ENCODE measurements at places on chromosomes 4 and X. TPM values are rescaled to one million over a fixed set of nuclear protein-coding genes. Genes with fewer than 3 reads are reported as not detected.

DNA sequence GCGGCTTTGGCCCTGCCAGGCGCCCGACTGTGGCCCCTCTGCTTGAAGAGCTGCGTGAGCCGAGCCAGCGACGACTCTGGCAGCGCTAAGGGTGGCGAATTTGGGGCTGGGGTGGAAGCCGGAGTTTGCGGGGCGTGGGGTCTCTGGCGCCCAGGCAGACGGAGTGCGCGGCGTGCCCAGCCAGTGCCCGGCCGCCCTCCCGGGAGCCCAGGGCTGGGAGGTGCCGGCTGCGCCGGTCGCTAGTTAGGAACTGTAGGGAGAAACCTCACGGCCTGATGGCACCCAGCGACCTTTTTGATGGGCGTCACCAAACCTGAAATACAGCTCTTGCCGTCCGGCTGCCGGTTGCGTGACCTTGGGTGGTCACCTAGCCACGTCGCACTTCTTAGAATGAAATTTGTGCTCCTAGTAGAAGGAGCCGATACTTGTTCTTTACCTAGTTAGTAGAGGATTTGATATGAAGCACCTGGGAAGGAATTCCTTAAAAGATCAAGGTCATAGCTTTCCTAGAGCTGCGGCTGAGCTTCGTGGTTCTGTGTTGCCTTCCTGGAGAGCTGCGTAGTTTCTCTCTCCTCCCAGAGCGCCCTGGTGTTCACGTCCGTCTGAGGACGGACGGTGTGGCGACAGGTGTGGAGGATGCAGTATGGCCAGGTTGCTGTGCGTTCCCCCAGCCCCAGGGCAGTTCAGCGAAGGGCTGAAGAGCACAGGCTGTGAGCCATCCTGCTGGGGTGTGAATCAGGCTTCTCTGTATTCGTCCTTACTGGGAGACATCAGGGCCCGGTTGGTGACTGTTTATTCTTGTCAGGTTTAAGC is 680 bp downstream of the MAEA start:
- DNase-seq: no peak

GRCh38 chr4:72557021-72557420 is 12.0 kb downstream of the ADAMTS3 start:
- DNase-seq: no peak

GRCh38 chr4:22407361-22407760 is 108.5 kb downstream of the ADGRA3 start:
- DNase-seq: no peak

TEX13A gene
- total RNA-seq: not detected

ENPEP gene
- total RNA-seq: 4.5 TPM

DNA sequence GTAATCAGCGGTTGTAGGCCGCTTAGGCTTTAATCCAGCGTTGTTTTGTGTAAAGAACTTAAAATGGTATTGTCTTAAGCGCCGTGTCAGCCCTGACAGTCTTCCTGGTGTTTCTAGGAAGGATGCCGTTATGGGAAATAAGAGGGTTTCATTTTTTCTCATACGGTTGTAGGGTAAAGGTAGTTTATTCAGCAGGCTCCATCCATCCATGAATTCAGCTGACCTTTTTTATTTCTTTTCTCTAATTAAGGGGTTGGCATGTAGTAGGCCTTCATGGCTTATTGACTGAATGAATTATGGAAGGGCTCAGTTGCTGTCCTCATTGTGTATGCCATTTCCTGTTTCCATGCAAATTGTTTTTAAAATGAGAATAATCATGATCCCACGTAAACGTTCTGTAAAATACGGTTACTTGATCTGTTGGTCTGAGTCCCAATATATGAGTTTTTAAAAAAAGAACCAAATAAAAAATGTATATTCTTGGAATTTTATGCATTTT is 693 bp downstream of the OCIAD1 start:
- DNase-seq: no peak

GSX2 gene
- not detected for total RNA-seq

- DNase-seq: no peak
These were observed 75.0 kb upstream of the FAM9C start for GRCh38 chrX:13119386-13119785.

PAGE1 gene
- not detected for total RNA-seq

VCX2 gene
- total RNA-seq: not detected

GRCh38 chr4:163166041-163166579 is 580 bp downstream of the NAF1 start:
- DNase-seq: peak; percentile 37

DNA sequence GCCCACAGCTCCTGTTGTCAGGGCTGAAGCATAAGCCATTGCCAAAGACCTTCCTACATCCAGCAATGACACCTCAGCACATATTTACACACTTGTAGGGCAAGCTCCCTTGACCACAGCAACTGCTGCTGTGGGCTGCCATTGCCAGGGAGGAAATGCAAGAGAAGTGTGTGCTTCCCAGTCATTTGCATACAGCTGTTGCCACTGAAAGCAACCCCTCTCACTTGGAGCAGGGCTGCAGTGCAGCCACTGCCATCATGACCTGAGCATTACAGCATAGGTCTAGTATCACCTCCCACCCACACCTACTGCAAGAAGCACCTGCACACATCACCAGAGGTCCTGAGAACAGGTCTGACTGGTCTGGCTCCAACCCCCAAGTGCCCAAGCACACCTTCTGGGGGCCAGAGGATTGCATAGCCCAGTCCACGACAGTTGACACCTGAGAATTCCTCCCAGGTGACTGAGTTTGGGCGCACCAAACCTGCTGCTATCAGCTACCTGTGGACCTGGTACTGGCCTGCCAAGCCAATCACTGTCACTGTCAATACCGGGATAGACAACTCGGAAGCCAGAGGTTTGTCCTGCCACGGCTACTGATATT is 636.5 kb upstream of the SLIT2 start:
- DNase-seq: no peak

DNA sequence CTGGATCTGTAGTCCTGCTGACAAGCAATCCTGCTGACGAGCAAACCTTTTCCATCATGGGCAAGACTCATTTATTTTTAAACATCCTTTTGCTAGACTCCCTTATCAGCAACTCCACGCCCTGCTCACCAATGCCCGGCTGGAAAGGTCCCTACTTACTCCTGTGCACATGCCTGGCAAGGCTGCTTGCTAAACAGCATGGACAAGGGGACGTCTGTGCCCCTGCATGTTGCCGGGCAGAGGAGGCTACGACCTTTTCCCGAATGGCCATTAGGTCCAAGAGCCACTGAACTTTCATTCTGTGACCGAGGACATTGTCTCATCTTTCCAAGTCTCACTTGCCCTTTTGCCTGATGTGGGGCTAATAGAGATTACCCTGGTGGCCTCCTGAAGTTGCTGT is 98.6 kb downstream of the MGST2 start:
- no peak for DNase-seq

GRCh38 chr4:123350191-123350544 is 46.4 kb upstream of the SPRY1 start:
- no peak for DNase-seq

MAGEA12 gene
- total RNA-seq: not detected

All from neural crest cell (in vitro differentiated cells).